HT1080 (cell line): ENCODE measurements at places on chromosomes 1 and 21. TPM values are rescaled to one million over a fixed set of nuclear protein-coding genes. Genes with fewer than 3 reads are reported as not detected.

The SYTL1 gene
- 4.1 and 4.7 TPM in 2 replicates for total RNA-seq

The IGSF9 gene
- total RNA-seq: 0.80 and 1.2 TPM in 2 replicates

The RHD gene
- not detected in 2 replicates for total RNA-seq

The PARP1 gene
- total RNA-seq: 177 and 208 TPM in 2 replicates

The OR6N1 gene
- not detected in 2 replicates for total RNA-seq

The NTMT2 gene
- not detected in 2 replicates for total RNA-seq

The ASCL5 gene
- total RNA-seq: not detected in 2 replicates

The CSF3R gene
- not detected in 2 replicates for total RNA-seq

The ACADM gene
- total RNA-seq: 45.1 and 45.4 TPM in 2 replicates

The MARK1 gene
- total RNA-seq: 2.0 and 3.1 TPM in 2 replicates

The HJV gene
- total RNA-seq: not detected in 2 replicates

The CAPZA1 gene
- total RNA-seq: 240 and 250 TPM in 2 replicates
